ENCODE measurements at places on chromosomes 2 and 18.

DNA sequence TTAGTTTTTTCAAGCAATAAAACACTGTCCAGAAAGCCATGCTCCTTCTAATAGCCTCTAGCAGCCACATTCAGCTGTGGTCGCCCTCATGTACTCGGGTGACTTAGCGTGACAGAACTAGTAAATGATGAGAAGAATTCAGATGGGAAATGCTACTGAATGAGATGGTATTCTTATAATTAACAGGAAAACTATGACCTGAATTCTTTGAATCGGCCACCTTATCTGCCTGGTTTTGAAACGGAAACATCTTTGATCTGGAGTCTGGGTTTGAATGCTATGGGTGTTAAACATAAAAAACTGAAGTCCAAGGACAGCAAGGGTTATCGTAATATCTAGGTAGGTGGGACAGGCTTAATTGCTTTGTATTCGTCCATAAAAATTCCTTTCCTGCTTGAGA, 138.8 kb upstream of the DNMT3A start:
- no peak for DNase-seq

DNA sequence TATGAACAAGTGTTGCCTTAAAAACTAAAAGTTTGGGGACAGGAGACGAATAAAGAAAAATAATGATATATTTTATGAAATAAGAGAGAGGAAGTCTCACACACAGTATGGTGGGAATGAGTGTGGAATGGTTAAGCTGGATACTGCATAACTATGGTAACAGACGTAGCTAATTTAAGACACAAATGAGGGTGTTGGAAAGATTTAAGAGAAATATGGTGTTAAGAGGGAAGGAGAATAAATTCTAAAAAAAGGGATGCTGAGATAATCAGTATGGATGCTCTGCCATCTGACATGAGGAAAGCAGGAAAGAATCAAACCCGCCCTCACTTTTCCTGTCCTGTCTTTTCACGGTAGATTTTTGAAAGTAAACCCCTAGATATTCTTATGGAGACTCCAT, 10.6 kb downstream of the ADD2 start:
- DNase-seq = no peak

DNA sequence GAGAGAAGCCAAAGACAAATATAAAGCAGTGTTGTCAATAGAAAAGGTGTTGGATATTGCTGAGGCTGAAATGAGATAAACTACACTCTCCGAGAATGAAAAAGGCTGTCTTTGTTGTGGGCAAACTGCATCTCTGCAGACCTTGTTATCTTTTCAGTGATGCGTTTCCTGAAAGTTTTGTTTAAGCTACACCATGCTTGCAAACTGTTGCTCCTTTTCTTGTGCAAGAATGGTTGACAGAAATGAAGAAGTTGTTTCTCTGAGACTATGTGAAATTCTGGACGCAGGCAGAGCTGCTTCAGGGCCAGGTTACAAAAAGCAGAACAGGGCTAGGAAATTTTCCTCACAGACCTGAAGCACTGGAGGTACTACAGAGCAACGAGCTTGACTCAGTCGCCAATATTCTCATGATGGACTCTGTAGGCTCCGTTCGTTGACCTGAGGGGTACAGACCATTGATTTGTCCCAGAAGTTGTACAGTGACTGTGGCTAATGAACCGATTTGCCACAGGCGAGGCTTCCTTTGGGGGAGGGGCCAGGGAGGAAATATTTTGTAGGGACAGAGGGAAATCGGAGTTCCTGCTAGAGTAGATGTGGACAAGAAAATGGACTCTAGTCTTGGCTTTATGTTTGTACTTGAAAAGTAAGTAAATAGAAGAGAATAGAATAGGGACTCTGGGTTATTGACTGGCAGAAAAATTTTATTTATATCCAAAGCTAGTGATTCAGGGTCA, 3.5 kb upstream of the ATL2 start:
- no peak for DNase-seq

DNA sequence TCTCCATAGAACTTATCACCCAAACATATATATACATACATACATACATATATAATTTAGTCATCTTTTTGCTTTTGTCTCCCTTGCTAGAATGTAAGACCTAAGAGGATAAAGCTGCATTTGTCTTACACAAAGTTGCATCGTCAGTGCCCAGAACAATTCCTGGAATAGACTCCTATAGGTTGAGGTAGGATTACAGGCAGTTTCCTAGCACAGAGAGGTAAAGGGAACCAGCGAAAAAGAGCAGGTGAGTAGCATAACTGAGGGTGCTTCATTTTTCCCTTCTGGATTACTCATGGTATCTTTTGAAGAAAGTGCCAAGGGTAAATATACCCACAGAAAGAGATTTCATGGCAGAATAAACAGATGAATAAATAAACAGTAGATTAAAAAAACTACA, 68.1 kb upstream of the AMMECR1L start:
- DNase-seq = no peak

DNA sequence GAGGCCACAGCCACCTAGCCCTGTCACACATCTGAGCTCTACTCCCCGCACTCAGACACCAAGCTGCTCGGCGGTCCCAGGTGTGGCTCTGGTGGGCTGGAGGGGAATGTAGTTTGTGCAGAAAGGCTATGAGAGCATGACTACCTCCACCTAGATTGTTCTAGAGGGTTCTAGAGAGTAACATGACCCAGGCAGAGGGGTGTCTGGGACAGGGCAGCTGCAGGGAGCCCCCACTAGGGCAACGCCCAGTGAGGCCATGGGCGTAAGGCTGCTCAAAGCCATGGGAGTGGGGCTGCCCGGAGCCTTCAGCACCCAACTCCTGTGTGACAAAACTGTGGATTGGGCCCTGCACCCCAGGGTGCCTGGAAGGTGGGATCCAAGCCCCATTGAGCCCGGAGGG, 511.4 kb upstream of the MYT1L start:
- no peak for DNase-seq

GRCh38 chr2:103132536-103133217, 370.8 kb downstream of the TMEM182 start:
- DNase-seq = no peak

GRCh38 chr2:10284108-10284870, 18.4 kb upstream of the HPCAL1 start:
- no peak for DNase-seq

- DNase-seq = no peak
Observed at GRCh38 chr2:201656102-201656501, 12.8 kb upstream of the TMEM237 start.

- no peak for DNase-seq
Observed at GRCh38 chr2:113166187-113166645, 7.6 kb upstream of the PSD4 start.

DNA sequence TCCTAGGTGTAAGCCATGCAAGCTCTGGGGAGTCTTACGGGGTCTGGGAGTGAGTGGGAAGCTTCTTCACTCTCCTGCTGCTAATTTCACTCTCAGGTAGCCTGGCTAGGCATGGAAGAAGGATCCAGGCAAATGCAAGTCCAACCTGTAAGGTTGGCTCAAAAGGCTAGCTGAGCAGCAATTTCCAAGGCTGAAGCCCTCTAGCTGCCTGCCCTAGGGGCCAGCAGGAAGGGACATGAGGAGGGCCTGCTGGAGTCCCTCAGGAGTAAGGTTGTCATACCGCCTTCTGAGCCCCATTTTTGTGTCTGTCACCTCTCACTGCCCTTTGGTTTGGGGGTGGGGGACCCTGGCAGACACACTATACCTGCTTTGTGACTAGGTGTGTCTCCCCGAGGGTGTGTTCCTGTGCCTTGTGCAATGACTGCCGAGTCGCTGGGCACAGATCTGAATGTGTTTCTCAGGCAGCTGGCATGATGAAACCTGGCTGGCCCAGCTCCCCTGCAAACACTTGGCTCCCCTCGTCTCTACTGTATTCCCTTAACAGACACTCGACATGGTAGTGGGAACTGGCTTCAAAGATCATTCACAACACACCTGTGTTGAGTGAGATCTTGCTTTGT, 123.9 kb upstream of the FAM136A start:
- DNase-seq = no peak

DNA sequence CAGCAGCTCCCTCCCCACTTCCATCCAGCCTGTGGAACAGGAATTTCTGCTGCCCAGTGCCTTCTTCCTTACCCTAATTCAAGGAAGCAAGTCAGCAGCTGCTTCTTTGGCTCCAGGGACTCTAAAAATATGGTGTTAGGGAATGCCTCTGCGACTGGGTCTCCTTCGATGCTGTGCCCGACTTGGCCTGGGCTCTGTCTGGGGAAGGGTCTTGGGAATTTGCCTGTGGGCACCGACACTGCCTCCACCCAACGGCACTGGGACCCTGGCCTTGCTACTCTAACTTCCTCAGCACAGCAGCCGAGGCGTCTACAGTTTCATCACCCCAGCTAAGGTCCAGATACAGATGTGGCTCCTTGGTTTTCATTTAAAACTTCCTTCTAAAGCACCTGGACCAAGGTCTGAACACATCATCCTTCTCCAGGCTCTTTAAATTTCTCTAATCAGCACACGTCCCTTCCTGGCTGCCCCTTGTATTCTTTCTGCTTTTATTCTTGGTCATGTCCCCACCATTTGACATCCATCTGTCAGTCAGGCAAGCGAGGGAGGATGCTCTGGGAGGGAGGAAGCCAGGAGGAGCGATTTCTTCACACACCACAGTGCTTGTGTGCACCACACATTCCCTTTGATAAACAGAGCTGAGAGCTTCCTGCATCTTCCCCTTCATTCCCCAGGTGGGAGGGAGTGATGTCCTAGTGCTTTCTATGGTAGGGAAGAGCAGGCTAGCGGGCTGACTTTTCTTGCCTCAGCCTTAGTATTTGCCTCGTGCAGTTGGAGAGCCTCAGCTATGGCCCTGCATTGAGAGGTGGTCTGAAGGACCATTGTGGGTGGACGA, 6.8 kb downstream of the LBH start:
- no peak for DNase-seq

GRCh38 chr2:88601286-88601685, 26.0 kb downstream of the EIF2AK3 start:
- no peak for DNase-seq

DNA sequence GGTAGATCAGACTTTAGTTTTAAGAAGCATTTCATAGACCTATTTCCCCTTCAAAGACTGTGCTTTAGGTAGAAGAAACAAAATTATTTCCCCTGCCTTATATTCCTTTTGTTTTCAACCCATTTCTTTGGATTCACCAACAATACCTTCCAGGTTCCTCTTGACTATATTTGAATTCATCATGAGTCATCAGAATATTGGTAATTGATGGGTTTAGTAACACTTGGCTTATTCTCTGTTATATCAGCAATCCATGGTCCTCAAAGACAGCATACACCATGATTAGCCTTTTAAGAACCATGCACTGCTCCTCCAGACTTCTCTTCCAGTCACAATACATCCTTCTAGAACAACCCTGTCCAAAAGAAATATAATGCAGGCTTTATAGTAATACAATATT, 83.0 kb upstream of the NOSTRIN start:
- DNase-seq = no peak

DNA sequence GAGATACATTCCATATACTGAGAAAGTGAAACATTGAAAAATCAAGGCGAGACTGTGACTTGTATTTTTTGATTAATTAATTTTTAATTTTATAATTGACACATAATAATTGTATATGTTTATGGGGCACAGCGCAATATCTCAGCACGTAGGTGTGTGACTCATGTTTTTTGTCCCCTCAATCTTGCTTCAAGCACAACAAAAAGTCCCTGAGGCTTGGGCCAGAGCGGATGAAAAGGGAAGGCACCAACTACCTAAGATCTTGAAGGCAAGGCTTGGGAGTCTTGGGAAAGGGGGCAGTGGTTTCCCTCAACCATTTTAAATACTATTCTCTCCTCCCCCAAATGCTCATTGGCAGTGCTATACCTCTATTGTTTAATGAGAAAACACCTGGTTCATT, 9.9 kb downstream of the SGPP2 start:
- DNase-seq = no peak

Data from activated T-helper 1 cell treated with Interleukin-2 at 50 U/mL for 16 hours (primary cell).